ENCODE measurements at places on chromosomes 7 and 10.

GRCh38 chr10:113230011-113230610 lies 280.1 kb downstream of the TCF7L2 start:
- no peak for ATAC-seq

- ATAC-seq, result no peak
Observed at GRCh38 chr10:4561296-4561695, 264.7 kb upstream of the AKR1E2 start.

GRCh38 chr10:43870968-43871439 lies 222.3 kb upstream of the ZNF32 start:
- peak; percentile 60 for ATAC-seq

DNA sequence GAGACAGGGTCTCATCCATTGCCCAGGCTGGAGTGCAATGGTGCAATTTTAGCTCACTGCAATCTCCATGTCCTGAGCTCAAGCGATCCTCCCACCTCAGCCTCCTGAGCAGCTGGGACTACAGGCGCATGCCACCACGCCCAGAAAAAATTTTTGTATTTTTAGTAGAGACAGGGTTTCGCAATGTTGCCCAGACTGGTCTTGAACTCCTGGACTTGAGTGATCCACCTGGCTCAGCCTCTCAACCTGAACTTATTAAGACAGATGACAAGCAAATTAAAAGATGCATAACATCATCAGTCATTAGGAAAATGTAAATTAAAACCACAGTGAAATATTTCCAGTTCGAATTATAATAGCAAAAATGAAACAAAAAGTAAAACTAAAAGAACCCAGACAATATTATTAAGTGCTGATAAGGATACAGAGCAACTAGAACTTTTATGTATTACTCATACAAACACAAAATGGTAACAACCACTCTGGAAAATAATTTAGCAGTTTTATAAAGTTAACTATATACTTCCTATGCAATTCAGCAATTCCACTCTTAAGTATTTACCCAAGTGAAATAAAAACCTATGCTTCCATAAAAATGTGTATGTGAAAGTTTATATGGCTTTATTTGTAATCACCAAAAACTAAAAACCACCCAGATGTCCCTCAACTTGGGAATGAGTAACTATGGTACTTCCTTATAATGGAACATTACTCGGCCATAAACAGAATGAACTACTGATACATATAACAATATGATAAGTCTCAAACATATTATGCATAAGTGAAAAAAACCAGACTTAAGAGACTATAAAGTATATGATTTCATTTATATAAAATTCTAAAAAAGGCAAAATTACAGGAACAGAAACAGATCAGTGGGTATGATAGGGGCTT lies 15.3 kb downstream of the ZFAND4 start:
- no peak for ATAC-seq

DNA sequence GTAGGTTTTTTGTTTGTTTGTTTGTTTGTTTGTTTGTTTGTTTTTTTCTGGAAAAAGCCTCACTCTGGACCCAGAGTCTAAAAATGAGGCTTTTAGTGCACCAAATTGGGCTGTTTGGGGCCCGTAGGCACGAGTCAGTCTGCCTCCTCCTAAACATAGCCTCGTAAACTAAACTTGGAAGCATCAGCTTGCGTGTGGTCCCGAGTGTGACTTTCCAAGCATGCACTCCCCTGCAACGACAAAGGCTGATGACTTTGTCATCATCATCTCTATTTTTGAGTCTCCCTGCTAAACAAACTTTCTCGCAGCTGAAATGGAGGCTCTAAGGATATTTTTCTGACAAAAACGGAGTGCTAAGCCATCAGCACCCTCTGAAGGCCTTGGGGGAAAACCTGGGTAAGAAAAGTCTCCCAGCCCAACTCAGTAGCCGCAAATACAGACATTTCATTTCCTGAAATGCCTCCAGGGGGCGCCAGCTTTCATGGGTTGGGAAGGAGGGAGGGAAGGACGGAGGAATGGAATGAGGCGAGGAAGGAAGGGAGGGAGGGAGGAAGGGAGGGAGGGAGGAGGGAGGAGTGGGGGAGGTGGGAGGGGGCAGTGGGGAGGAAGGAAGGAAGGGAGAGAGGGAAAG lies 245.9 kb downstream of the KCNMA1 start:
- ATAC-seq, result peak; percentile 18

DNA sequence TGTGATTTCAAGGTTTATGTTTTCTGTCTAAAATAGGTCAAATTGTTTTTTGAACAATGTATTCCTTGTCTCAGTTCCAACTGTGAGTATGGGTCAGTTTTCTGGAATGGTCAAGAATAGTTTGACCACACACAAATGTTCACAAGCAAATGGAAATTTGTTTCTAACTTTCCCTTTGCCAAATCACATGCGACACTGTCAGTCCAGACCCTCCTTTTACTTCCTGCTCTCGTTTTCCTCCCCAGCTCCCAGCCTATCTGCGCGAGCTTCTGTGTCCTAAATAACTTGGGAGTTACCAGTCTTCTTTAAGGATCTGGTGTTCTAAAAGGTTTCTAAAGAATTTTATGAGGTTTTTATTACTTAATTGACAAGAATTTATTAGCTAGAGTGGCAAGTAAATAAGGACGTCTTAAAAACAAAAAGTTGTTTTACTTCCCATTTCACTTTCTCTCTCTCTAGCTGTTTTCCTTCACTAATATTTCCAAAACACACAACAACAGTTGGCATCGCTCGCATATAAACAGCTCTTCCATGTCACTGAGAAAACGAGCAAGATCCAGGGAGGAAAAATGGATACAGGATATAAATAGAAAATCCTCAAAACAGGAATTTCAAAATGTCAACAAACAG lies 266.1 kb upstream of the KLF6 start:
- ATAC-seq, result no peak

DNA sequence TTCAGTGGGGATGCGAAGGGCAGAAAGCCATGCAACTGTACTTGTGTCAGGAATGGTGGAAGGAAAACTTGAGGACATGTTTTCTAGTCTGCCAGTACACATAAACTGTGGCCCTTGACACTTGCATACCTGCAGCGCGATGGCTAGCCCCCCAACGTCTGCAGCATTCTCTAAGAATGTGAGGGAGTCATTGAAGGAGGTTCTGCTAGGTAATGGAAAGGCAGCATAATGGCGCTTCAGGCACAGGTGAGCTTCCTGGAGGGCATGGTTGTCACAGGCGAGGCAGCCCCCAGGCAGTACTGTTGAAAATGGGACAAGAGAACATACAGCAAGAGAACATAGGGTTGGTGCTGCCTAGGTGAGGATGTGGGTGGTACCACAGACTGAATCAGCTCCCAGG lies 3.5 kb downstream of the LLCFC1 start:
- peak; percentile 12 for ATAC-seq

- no peak for ATAC-seq
Observed at GRCh38 chr10:90579602-90580242, 278.1 kb downstream of the HTR7 start.

- no peak for ATAC-seq
Observed at GRCh38 chr7:70421319-70421718, 710.6 kb upstream of the GALNT17 start.

- peak; percentile 26 for ATAC-seq
Observed at GRCh38 chr10:7507887-7508726, 97.3 kb upstream of the SFMBT2 start.

DNA sequence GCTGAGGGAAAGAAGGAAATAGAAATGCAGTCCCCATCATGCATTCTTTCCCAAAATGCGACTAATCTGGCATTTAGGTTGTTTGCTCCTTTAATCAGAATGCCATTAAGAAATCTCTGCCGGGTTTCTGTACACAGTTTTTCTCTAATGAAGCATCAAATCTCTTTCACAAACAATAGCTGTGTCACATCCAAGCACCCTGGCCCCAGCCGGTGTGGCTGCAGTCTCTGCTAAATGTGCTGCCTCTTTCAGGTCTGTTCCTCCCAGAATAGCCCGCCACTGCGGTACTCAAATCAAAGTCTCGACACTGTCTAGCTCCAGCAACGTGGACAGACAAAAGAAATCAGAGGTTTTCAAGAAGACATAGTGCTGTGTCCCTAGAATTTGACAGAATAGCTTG lies 343.8 kb downstream of the KCNMA1 start:
- ATAC-seq, result no peak

GRCh38 chr10:103824281-103824680 lies 31.1 kb downstream of the SH3PXD2A start:
- no peak for ATAC-seq

DNA sequence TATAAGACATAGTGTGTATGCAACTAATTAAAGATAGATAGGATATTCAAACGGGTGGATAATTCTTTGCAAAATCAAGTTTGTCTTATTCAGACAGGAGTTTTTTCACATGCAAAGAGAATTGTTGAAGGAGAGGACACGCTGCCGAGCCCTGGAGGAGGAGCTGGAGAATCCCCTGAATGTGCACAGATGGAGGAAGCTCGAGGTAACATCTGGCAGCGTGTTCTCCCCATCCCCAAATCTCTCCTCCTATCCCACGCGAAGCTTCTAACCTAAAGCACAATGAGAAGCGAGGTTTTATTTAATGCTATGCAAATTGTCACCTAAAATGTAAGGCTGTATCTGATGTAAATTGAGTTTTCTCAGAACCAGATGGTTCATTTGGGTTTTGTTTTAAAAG lies 50.0 kb downstream of the CFAP58 start:
- ATAC-seq, result no peak
